Hematopoietic multipotent progenitor cell treated with erythropoietin and hydrocortisone succinate and interleukin-3 and kit ligand, for 6 days (in vitro differentiated cells): ENCODE measurements at places on chromosomes 2 and 18.

GRCh38 chr2:109059474-109060165 lies 69.4 kb upstream of the SH3RF3 start:
- no peak for DNase-seq

GRCh38 chr2:55268288-55268906 lies 634 bp downstream of the MTIF2 start:
- peak; percentile 29 for DNase-seq

DNA sequence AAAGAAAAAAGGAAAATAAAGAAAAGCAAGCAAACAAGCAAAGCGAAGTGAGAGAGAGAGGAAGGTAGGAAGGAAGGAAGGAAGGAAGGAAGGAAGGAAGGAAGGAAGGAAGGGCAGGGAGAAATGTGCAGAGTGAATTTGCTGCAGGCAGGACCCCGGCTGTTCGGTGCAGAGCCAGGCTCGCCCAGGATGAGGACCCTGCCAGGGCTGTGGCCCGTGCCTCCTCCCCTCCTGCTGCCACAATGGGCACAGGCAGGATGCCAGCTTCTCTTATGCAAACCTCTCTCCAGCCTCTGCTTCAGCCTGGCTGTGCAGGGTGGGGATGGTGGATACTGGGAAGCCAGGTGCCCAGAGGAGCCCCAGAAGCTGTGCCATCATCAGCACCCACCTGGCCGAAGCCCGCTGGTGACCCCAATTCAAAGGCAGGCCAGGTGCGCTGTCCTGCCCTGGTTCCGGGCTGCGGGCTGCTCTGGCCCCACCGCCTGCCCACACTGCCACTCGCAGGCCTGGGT lies 3.2 kb downstream of the GPR17 start:
- no peak for DNase-seq

DNA sequence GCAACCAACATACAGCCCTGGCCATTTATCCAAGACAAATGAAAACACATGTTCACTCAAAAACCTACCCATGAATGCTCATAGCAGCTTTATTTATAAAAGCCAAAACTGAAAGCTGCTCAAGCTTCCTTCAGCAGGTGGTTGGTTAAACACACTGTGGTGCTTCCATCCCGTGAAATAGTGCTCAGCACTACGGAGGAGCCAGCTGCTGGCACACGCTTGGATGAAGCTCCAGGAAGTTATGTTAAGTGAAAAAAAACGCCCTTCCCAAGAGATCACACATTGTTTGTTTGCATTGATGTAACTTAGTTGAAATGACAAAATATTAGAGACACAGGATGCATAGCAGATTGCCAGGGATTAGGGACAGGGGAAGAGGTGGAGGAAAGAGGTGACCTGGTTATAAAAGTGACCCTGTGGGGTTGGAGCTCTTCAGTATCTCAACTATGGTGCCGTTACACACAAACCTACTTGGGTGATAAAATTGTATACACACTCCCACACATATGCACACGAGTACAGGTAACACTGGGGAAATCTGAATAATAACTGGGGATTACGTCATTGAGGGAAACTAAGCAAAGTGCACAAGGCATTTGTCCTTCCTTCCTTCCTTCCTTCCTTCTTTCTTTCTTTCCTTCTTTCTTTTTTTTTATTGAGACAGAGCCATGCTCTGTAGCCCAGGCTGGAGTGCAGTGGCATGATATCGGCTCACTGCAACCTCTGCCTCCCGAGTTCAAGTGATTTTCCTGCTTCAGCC lies 6.2 kb upstream of the ALPG start:
- no peak for DNase-seq

DNA sequence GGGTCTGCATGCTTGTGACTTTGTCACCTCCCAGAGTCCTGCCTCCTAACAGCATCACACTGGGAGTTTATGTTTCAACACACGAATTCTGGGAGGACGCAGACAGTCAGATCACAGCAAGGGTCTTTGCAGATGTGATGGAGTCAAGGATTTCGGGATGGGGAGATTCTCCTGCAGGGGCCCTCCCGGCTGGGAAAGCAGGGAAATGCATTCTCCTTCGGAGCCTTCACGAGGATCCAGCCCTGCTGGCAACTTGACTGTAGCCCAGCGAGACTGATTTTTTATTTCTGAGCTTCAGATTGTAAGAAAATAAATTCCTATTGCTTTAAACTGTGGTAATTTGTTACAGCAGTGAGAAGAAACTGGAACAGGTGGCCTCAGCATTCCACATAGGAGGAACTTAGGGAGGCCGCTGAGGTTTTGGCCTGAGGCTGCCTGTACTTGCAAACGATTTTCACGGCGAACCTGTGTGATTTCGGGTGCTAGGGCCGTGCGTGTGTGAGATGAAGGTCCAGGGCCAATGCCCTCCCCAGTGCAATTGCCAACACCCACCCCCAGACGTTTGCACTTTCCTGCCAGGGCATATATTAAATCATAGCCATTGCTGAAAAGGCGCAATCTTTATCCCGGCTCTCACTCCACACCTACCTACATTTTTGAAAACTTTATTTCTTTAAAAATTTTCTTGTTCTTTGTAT lies 79.8 kb downstream of the ASB1 start:
- no peak for DNase-seq

DNA sequence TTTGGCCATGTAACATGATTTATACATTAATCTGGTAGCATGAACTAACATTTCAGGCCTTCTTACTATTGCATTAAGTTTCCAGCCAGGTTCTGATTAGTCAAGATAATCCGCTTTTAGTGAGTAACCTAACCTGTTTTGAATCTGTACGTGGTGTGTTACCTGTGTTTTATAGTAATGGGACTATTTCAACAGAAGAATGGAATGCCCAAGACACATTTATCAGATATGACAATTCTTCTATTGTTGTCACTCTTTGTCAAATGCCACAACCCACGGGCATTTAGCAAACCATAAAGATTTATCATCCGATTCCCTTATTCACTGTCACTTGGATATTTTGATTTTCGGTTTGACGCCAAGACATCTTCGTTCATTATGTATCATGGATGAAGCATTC lies 117.9 kb downstream of the ETAA1 start:
- DNase-seq: no peak

DNA sequence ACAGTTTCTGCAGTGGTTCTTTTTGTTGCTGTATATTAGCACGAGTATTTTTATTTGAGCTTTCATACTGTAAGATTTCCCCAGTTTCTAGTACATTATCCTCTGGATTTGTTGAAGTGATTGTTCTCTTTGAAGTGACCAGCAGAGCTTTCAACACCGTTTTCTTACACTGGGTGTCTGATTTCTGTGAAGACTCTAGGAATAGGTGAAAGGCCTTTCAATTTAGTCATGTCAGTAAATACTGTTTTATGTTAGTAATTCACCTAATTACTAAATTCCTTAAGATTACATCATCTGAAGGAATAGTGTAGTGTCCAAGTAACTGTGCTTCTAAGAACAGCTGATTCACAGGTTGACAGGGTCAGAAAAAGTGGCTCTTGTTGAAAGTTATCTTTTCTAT lies 2.3 kb downstream of the PPM1B start:
- DNase-seq: no peak

DNA sequence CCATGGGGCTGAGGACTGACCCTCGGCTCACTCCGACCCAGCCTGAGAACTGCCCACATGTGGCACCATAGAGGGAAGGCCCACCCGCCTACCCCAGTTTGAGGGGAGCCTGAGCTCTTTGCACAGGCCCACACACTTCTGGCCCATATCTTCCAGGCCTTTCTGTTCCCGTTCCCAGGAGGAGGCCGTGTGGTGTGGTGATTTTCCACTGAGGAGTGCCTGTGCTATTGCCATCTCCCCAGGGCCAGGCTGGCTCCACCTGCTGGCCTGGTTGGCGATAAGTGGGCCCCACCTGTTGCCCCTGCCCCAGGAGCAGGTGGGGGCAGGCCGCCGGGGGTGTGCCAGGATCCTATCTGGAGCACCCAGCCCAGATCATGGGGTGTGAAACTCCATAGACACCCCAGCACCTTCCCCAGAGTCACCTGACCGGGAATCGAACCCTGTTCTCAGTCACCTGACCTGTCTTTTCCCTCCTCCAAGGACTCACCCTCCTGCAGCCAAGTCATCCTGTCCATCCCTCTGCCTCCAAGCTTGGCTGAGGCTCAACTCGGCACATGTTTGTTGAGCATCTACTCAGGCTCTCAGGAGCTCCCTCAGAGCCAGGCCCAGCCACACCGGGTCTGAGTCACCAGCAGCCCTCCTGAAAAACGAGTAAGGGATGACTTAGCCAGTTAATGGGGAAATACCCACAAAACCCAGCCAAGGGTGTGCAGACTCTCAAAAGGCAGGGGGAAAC lies 120.1 kb downstream of the CYP26B1 start:
- DNase-seq: no peak

- no peak for DNase-seq
Observed at GRCh38 chr2:238461051-238461450, 34.3 kb downstream of the ASB1 start.

- no peak for DNase-seq
Observed at GRCh38 chr2:109143214-109144187, 14.5 kb downstream of the SH3RF3 start.

DNA sequence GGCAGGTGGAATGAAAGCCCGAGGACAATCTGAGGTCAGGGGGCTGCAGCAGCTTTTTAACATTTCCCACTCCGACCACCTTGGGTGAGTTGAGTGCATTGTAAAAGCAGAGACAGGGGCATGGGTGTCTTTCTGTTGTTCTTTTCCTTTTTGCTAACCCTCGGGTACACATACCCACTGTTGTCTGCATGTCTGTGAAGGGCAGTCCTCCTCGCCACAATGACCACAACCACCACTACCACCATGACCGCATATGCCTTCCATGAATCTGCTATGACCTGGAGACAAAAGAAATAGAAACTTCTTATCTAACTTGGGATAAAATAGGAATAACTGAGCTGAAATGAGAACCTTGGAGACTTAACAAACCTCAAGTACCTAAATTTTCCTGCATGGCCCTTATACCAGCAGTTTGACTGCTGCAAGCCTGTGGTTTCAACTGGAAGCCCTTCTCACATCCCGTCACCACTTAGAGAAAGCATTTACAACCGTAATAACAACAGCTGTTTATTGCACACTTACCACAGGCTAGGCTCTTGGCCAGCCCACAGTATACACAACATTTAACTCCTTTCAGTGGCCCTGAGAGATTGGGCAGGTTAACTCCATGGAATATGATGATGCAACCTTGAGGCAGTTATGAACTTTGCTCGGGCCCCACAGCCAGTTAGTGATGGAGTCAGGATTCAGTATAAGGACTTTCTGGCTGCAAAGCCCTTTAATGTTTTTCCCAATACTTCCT lies 80.3 kb downstream of the GYPC start:
- peak; percentile 56 for DNase-seq

DNA sequence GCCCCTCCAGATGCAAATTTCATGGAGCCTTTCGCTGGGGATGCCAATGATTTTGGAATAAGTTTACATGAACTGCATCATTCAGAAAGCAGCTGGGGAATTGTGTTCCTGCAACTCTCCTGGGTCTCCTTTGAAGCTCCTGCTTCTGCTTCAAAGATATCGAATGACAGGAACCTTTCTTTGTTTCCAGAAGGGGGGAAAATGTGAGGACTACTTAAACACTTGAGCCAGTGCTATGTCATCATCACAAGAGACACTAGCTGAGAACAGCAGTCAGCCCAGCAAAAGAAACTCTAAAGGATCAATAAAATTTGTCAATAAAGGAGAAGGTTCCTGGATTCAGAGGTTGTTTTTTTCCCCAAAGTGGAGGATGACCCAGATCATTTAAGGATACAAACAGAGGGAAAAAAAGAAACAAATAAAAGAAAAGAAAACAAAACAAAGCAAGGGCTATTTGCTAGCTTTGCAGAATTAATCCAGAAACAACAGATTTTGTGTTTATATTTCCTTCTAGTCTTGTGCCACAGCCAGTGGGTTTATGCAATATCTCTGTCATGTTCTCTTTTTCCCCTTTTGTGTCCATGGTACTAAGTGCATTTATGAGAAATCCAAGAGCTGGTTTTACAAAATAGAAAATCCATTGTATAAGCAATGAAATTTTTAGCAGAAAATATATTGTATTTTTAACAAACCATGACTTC lies 463.7 kb downstream of the CDH2 start:
- DNase-seq: no peak

GRCh38 chr2:133888621-133889219 lies 320.5 kb upstream of the NCKAP5 start:
- no peak for DNase-seq

DNA sequence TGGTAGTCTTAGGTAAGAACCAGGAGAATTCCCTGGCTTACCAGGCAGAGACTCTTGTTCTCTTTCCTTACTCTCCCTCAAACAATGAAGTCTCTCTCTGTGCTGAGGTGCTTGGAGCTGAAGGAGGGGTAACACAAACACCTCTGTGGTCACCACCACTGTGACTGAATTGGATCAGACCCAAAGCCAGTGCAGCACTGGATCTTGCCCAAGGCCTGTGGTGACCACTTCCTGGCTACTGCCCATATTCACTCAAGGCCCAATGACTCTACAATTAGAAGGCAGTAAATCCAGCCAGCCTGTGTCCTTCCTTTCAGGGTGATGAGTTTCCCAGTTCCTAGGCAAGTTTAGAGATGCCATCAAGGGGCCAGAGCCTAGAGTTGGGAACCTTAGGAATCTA lies 706.8 kb downstream of the SLC4A3 start:
- DNase-seq: no peak

DNA sequence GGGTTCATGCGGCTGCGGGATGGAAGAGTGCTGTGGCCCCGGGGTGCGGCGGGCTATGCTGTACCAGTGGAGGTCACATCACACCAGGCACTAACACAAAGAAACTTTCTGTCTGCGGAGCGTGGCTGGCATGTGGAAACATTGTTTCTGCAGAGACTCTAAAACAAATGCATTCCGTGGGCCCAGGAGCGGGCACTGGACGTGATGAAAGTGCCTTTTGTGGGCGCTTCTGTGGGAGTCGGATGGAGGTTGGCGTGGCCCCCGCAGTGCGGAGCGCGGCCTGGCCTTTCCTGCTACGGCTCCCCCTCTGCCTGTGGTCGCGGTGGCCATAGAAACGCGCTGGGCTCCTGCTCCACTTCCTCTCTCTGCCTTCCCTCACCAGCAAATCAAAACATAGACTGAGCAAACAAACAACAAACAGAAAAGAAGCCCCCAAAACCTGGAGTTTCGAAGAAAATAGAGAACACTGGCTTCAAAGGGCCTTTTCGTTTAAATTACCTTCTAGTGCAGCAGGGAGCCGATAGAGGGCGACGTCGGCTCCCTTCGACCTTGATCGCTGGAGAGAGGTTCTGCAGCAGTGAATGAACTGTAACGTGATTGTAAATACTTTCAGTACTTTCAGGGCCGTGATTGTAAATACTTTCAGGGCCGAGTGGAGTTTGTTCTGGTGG lies 51.4 kb downstream of the KIF5C start:
- peak; percentile 81 for DNase-seq

DNA sequence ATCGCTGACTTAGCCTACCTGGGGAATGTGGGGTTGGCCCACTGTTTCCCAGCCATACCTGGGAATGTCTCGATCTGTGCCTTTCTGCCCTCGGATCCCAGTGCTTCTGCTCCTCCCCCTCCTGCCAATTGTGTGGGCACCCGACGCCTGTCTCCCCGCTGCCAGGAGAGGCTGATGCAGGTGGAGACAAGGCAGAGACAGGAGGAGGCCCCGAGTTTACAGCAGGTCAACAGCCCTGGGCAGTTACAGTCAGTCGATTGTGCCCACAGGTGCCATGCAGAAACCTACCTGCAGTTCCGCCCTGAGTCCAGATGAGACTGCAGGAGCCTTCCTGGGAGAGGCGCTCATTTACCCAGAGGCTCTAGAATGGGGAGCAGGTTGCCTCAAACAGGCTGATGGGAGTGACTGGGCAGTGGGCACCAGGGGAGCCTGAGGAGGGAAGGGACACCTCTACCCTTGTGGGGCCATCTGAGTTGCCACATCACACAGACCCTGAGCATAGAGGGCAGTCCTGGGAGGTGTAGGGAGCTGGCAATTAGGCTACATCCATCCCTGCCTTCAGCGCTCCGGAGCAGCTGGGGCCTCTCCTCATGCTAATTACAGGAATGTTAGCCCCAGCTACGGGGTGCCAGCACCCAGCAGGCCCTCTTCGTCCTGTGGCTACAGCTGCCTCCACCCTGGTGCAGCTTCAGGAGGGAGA lies 300.1 kb downstream of the NDUFA10 start:
- DNase-seq: no peak
